Islet precursor cell (in vitro differentiated cells): ENCODE measurements at places on chromosomes 1 and 21.

- peak; percentile 65 for DNase-seq
These were observed 19.5 kb upstream of the ETV3 start for GRCh38 chr1:157157501-157158190.

GRCh38 chr1:115670476-115671175 lies 28.9 kb downstream of the VANGL1 start:
- no peak for DNase-seq

- DNase-seq, result no peak
These were observed 82.6 kb downstream of the EVA1C start for GRCh38 chr21:32494934-32495709.

DNA sequence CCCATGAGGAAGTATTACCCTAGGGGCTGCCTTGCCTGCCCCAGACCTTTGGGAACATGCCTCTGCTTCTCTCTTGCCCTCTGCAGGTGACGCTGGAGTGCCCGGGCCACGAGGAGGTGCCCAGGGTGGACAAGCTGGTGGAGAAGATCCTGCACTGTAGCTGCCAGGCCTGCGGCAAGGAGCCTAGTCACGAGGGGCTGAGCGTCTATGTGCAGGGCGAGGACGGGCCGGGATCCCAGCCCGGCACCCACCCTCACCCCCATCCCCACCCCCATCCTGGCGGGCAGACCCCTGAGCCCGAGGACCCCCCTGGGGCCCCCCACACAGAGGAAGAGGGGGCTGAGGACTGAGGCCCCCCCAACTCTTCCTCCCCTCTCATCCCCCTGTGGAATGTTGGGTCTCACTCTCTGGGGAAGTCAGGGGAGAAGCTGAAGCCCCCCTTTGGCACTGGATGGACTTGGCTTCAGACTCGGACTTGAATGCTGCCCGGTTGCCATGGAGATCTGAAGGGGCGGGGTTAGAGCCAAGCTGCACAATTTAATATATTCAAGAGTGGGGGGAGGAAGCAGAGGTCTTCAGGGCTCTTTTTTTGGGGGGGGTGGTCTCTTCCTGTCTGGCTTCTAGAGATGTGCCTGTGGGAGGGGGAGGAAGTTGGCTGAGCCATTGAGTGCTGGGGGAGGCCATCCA lies 7.8 kb upstream of the HTR6 start:
- DNase-seq, result no peak

- peak; percentile 46 for DNase-seq
These were observed 3.5 kb upstream of the TIAM1 start for GRCh38 chr21:31347435-31348032.

DNA sequence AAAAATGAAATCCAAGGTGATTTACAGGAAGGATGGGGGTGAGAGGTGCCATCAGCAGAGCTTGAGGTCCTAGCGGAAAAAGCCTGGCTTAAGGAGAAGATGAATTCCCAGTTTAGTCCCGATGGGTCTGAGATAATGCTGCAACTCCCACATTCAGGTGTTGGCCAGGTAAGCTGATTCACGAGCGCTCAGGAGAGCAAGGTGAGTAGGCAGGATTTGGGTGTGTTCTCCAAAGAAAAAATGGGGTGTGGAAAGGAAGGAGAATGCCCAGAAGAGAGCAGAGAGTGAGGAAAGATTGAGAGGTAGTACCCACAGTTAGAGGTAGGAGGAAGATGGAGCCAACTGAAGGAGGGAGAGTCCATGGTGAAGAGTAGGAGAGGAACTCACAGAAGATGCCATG lies 12.5 kb downstream of the RIMS3 start:
- DNase-seq, result no peak

GRCh38 chr1:225449774-225450173 lies 21.9 kb upstream of the LBR start:
- no peak for DNase-seq

- DNase-seq, result no peak
These were observed 156.8 kb upstream of the HOOK1 start for GRCh38 chr1:59657873-59658465.

- no peak for DNase-seq
These were observed 1.6 kb upstream of the C1orf159 start for GRCh38 chr1:1117469-1117831.

DNA sequence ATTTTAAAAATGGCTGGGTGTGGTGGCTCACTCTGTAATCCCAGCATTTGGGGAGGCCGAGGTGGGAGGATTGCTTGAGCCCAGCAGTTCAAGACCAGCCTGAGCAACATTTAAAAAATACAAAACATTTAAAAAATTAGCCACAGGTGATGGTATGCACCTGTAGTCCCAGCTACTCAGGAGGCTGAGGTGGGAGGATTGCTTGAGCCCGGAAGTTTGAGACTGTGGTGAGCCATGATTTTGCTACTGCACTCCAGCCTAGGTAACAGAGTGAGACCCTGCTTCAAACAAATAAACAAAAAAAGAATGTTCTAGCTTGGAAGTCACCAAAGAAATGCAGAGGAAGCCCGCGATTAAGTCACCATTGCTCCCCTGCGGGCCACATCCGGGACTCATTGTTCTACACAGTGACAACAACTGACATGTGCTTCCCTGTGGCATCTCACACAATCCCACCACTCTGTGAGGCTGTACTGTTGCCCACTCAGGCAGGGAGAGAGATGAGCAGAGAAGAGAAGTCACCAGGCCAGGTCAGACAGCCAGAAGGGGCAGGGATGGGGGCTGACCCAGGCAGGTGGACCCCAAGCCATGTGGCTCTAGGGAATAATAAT lies 18.4 kb upstream of the SPATC1L start:
- DNase-seq, result peak; percentile 36

DNA sequence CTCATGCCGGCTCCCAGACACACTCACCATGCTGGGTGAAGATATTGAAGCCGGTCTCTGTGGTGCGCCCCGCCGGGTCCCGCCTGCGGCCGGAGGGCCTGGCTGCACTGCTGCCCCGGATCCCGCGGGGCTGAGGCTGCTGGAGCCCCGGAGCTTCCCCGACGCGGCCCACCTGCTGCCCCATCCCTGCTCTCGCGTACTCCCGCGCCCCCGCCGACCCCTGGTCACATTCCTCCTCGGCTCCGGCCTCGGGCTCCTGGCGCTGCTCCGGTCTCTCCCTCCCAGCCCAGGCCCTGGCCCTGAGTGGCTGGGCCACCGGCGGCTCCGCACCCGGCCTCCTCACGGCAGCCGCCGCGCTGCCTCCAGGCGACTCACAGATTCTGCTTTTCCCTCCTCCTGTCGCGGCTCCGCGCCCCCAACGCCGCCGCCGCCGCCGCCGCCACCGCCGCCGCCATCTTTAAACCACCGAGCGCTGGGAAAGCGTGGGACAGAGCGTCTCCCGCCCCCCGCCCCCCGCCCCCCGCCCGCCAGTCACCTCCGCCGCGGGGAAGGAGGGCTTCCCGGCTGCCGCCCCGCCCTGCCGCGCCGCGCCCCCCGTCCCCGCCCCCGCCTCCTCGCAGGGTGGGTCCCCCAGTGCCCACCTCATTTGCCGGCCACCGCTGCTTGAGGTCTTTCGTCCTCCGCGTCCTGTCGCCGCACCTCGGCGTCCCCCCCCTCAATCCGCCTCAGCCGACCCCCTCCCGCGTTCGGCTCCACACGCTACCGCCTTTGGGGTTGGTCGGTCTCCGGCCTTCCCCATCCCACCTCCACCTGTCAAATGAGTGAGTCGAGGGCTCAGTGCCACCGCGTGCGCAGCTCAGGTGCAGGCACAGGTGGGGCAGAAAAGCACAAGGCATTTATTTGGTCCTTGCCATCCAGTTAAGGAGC lies at the start of gene ABL2:
Gene ABL2, minus strand, starts transcription at position 464 of the 927 bp plus-strand sequence. Its CDS starts 280 bp downstream, at position 184.
- peak; percentile 86 for DNase-seq

- no peak for DNase-seq
These were observed 46.7 kb downstream of the SYF2 start for GRCh38 chr1:25185409-25186160.

GRCh38 chr1:22489278-22489677 lies 37.6 kb downstream of the ZBTB40 start:
- no peak for DNase-seq

GRCh38 chr1:229907884-229908638 lies 159.0 kb upstream of the GALNT2 start:
- no peak for DNase-seq

GRCh38 chr1:151124763-151125403 lies 21.5 kb downstream of the SEMA6C start:
- no peak for DNase-seq

DNA sequence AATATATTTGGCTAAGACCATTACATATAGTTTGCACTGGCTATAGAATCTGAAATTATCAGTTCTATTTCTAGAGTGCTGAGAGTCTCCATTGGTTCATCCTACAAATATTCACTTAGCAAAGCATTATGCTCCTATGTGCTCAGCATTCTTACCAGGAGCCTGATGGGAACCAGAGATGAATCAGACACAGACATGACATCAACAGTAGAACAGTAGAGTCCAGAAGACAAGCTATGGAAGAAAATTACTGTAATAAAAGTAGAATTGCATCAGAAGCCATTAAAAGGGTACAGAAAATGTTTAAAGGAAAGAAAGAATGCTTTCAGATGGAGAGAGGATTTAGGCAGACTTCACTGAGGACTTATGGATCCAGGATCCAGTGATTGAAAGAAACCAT lies 271.7 kb upstream of the SNX7 start:
- no peak for DNase-seq

- no peak for DNase-seq
These were observed 20.6 kb downstream of the PADI2 start for GRCh38 chr1:17098446-17099317.

- no peak for DNase-seq
These were observed 7.3 kb downstream of the SH2D1B start for GRCh38 chr1:162404550-162405160.

GRCh38 chr1:31417148-31417547 lies 4.1 kb downstream of the SERINC2 start:
- no peak for DNase-seq
